ENCODE measurements at places on chromosomes 6 and 20. TPM values are rescaled to one million over a fixed set of nuclear protein-coding genes. Genes with fewer than 3 reads are reported as not detected.

DNA sequence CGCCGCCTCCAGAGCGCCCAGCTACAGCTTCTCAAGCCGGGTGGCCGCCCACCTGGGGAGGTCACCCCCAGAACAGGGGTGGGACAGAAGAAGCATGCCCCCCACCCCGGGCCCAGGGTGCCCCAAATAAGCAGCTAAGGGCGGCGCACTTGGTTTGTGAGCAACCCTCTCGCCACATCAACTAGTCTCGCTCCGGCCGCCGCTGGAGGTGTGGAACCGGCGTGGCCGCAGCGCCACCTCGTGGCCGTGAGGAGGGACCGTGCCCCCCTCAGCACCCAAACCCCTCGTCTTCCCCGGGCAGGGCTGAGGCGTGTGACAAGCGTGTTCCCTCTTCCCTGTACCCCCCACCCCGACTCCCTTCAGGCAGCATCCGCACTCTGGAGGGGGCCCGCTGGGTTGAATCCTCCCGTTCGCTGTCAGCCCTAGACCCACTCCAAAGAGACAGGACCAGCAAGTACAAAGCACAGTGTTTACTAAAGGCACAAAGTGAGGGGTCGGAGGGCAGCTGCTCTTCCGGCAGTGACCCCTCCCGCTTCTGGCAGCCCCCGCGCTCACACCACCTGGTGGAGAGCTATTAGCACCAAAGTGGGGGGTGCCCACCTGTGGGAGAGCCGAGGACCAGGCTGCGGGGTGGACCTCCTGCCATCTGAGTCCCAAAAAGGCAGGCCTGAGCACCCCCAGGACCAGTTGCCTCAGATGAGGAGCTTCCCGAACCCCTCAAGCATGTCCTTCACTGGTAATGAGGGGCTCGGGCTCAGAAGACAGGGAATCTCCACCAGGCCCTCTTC lies 45.4 kb downstream of the MDFI start:
- H3K4me3 ChIP-seq = peak overlapping the region; percentile 46
- H3K27me3 ChIP-seq = peaks cover 4% of the 10 kb centered on the region
- no peaks in the 10 kb centered on the region for H3K36me3 ChIP-seq
- H3K27ac ChIP-seq = peak overlapping the region; percentile 68

Gene IRF4
- 254 TPM for total RNA-seq

- peaks cover 53% of the 10 kb centered on the region for H3K27me3 ChIP-seq
- H3K4me3 ChIP-seq = no peak overlapping the region
- no peak overlapping the region for H3K27ac ChIP-seq
- no peaks in the 10 kb centered on the region for H3K36me3 ChIP-seq
- H3K4me1 ChIP-seq = no peaks in the 10 kb centered on the region
Observed at GRCh38 chr20:38685853-38686473, 38.3 kb upstream of the SLC32A1 start.

Gene KPNA5
- total RNA-seq = 8.6 TPM

GRCh38 chr6:116385921-116386320 lies 15.2 kb downstream of the DSE start:
- no peak overlapping the region for H3K4me3 ChIP-seq
- no peak overlapping the region for H3K27ac ChIP-seq
- H3K36me3 ChIP-seq = peaks cover 2% of the 10 kb centered on the region
- no peaks in the 10 kb centered on the region for H3K27me3 ChIP-seq
- H3K4me1 ChIP-seq = peaks cover 29% of the 10 kb centered on the region

DNA sequence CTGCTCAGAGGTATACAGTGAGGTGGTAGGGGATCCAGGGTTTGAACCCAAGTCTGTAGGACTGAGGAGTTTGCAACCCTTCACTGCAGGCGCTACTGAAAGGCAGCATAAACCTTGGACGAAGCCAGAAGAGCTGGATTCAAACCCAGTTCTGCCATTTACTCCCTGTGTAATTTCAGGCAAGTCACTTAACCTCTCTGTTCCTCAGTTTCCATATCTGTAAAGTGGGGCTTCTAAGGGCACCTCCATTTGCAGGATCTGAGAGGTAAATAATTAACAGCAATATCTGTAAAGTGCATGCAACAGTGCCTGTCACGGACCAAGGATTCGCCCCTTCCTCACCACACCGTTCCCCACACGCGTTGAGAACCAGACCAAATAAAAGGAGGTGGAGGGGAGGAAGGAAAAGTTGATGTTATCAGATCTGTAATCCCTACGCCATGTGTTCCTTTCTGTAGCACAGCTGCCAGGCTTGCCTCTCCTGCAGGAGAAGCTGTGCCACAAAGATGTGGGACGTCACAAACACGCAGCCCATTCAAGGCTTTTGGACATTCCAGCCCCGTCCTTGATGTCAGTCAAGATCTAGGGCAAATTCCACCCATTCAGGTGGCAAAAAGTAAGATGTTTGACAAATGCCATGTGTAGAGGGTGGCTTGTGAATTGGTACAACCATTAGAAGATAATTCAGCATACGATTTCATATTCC lies 9.8 kb downstream of the RIPOR3 start:
- H3K36me3 ChIP-seq = no peaks in the 10 kb centered on the region
- H3K4me3 ChIP-seq = no peak overlapping the region
- H3K27ac ChIP-seq = no peak overlapping the region
- H3K27me3 ChIP-seq = peaks cover 5% of the 10 kb centered on the region
- H3K4me1 ChIP-seq = no peaks in the 10 kb centered on the region
- no peak for DNase-seq

Gene BTN1A1
- not detected for total RNA-seq

GRCh38 chr20:45347936-45348778 lies at the start of gene SDC4:
Gene SDC4, minus strand, starts transcription at chr20:45348424. Its CDS starts 40 bp downstream, at chr20:45348384.
- peak; percentile 72 for DNase-seq
- peak within 1 kb of the TSS; percentile 77 for H3K4me3 ChIP-seq
- peak within 1 kb of the TSS; percentile 67 for H3K27ac ChIP-seq
- H3K4me1 ChIP-seq = peaks cover 40% of the 10 kb centered on the region

DNA sequence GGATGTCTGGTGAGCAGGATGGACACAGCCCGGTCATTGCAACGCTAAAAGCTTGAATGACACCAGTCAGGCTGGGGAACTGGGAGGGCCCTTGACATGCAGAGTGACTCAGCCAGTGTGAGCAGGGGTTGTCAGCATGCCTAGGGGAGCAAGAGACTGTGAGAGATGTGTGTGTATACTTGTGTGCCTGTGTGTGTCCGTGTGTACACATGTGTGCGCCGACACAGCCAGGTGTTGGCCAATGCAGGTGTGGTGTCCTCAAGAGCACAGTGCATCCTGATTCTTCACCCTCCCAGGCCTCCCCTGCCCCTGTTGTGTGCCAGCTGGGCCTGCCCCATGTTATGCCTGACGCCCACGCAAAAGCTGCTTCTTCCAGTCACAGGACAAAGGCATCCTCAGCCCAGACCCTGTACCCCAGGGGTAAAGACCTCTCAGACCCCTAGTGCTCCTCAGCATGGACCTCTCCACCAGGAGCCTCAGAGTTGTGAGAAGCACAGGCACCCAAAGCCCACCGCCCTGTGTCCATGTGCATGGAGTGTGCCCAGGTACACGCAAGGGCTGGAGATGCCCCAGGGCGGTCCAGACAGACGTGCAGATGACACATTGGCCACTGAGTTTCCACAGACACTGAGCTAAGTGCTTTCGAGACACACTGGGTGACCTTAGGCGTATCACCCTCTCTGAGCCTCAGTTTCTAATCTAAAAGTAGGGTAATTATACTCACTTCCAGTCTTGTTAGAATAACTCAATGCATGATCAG lies 16.6 kb downstream of the NRSN2 start:
- H3K4me3 ChIP-seq = no peak overlapping the region
- no peak overlapping the region for H3K27ac ChIP-seq
- DNase-seq = no peak
- H3K27me3 ChIP-seq = peaks cover 9% of the 10 kb centered on the region

DNA sequence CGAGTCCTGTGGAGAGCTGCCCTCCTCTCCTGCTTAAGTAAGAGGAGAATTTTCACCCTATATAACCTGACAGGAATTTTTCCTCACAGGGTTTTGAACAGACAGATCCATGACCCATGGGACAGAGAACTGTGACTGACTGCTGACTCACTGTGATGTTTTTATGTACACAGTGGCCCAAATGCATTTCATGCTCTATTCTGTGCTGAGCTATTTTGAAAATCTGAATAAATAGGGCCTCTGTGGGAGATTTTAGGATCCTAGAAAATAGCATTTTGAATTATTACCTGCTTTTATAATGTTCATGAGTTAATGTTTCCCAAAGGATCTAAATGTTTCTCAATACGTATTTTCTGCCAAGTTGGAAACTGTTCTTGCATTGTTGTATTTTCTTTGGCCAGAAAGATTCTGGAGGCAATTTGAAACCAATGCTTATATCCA lies 577.4 kb downstream of the HTR1B start:
- no peak overlapping the region for H3K4me3 ChIP-seq
- no peak overlapping the region for H3K27ac ChIP-seq
- H3K36me3 ChIP-seq = no peaks in the 10 kb centered on the region
- H3K27me3 ChIP-seq = no peaks in the 10 kb centered on the region
- no peaks in the 10 kb centered on the region for H3K4me1 ChIP-seq
- no peak for DNase-seq

Gene CTCFL
- total RNA-seq = not detected

Gene GJA10
- total RNA-seq = 0.35 TPM

DNA sequence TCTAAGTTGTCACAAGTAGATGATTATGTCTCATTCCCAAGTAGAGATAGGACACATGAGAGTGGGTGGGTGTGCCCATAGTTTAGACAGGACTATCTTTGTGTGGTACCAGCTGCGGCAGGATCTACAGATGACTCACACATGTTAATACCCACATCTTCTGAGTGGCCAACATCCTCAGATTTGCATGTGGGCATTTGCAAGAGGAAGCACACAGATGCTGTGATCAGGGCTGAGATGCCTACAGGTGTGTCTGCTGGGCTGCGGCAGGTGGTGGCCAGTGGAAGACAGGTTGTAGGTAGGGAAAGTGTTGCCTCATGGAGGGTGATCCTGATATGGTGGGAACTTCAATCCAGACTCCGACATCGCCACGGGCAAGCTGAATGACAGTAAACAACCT lies 50.8 kb downstream of the UTRN start:
- peaks cover 1% of the 10 kb centered on the region for H3K36me3 ChIP-seq
- H3K27ac ChIP-seq = peak overlapping the region; percentile 85
- DNase-seq = peak; percentile 62
- H3K27me3 ChIP-seq = no peaks in the 10 kb centered on the region

- H3K36me3 ChIP-seq = peaks cover under 1% of the 10 kb centered on the region
- peak overlapping the region; percentile 100 for H3K4me3 ChIP-seq
- no peaks in the 10 kb centered on the region for H3K27me3 ChIP-seq
- H3K4me1 ChIP-seq = peaks cover 37% of the 10 kb centered on the region
Observed at GRCh38 chr20:49913399-49914047, 1.8 kb downstream of the SPATA2 start.

DNA sequence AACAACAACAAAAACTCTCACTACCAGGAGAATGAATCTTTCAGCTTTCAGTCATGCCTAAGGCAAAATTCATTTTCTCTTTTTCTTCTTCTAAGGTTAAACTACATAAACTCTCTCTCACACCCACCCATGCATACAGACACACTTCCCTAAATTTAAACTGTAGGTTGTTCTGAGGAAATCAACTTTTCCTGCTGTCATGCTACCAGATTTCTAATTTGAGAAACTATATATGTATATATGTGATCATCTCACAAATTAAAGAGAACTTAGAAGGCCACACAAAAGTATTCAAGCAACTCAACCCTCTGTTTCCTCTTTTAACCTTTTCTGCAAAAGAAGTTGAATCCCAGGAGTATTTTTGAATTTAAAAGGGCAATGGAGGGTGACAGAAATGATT lies 532.5 kb downstream of the KIF16B start:
- H3K4me1 ChIP-seq = no peaks in the 10 kb centered on the region
- H3K27me3 ChIP-seq = no peaks in the 10 kb centered on the region
- H3K27ac ChIP-seq = no peak overlapping the region
- H3K36me3 ChIP-seq = no peaks in the 10 kb centered on the region
- DNase-seq = no peak
- H3K4me3 ChIP-seq = no peak overlapping the region

Gene FOXA2
- total RNA-seq = not detected

- H3K36me3 ChIP-seq = no peaks in the 10 kb centered on the region
- DNase-seq = no peak
- H3K4me3 ChIP-seq = no peak overlapping the region
- no peak overlapping the region for H3K27ac ChIP-seq
Observed at GRCh38 chr6:151633526-151634335, 139.9 kb downstream of the CCDC170 start.

- H3K4me3 ChIP-seq = no peak overlapping the region
- H3K4me1 ChIP-seq = peaks cover 5% of the 10 kb centered on the region
- no peaks in the 10 kb centered on the region for H3K36me3 ChIP-seq
- DNase-seq = no peak
- H3K27me3 ChIP-seq = peaks cover 25% of the 10 kb centered on the region
Observed at GRCh38 chr20:21562656-21563055, 48.8 kb upstream of the NKX2-2 start.

- H3K4me1 ChIP-seq = peaks cover 28% of the 10 kb centered on the region
- DNase-seq = no peak
- H3K4me3 ChIP-seq = no peak overlapping the region
- no peaks in the 10 kb centered on the region for H3K27me3 ChIP-seq
Observed at GRCh38 chr6:90581146-90581545, 5.7 kb downstream of the MAP3K7 start.

Gene CD24
- total RNA-seq = 0.23 TPM

DNA sequence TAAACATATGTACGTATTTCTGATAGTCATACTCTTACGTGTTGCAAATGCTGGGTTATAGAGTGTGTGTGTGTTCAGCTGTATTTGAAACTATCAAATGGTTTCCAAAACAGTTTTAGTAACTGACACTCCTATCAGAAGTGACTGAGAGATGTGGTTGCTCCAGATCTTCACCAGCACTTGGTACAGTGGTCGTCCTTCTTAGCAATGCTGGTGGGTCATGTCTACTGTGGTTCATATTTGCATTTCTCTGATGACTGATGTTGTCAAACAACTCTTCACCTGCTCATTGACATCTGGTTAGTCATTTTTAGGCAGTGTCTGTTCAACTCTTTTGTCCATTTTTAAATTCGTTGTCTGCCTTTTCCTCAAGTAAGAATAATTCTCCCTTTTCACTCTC lies 259.3 kb downstream of the KIF16B start:
- no peak for DNase-seq
- peaks cover 1% of the 10 kb centered on the region for H3K36me3 ChIP-seq
- no peak overlapping the region for H3K4me3 ChIP-seq
- no peak overlapping the region for H3K27ac ChIP-seq
- H3K4me1 ChIP-seq = no peaks in the 10 kb centered on the region

DNA sequence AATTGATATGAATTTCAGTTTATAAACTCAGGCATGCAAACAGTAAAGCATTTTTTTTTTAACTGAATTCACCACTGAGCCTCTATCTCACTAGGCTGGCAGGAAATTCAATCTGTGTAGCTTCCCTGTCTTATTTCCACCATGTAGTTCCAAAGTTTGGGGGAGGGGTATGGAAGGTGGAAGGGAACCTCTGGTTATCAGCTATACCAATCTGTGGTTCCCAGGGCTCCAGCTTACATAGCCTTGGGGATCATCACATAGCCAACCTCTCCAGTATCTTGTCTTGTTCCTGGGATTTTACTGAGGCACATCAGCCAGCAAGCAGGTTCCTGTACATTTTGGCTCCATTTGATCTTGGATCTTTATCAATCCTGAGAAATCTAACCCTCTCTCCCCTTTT lies 15.6 kb downstream of the RAD21L1 start:
- H3K27ac ChIP-seq = no peak overlapping the region
- peaks cover 5% of the 10 kb centered on the region for H3K4me1 ChIP-seq
- peaks cover 7% of the 10 kb centered on the region for H3K27me3 ChIP-seq
- H3K36me3 ChIP-seq = no peaks in the 10 kb centered on the region
- H3K4me3 ChIP-seq = no peak overlapping the region

Gene RAET1L
- total RNA-seq = not detected

Gene CST1
- not detected for total RNA-seq
